IMR-90 (cell line): ENCODE measurements at places on chromosomes 5 and 9.

GRCh38 chr9:77438653-77439052, 209.5 kb downstream of the GNA14 start:
- H3K4me1 ChIP-seq: no peaks in the 10 kb centered on the region; the same call in 1 of the 2 replicates
- no peaks in the 10 kb centered on the region for H3K27me3 ChIP-seq
- no peak overlapping the region for H3K4me3 ChIP-seq
- H3K27ac ChIP-seq: no peak overlapping the region
- no peaks in the 10 kb centered on the region for H3K36me3 ChIP-seq

DNA sequence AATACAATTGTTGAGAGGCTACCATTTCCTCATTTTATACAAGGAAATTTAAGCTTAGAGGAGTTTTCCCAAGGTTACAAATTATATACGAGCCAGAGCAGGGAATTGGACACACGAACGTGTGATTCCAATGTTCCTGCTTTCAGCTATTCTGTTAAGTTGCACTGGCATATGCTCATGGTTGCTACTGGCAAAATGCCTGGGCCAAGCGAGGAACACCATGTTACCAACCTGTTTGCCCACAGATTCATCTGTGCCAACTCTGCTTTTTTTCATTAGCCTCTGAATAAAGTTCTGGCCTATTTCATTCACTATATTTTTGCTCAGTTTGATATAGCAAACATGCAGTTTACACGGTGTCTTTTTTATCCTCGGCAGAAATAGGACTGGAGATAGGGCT, 5.1 kb upstream of the C5orf46 start:
- H3K27me3 ChIP-seq: no peaks in the 10 kb centered on the region
- H3K36me3 ChIP-seq: no peaks in the 10 kb centered on the region
- H3K27ac ChIP-seq: no peak overlapping the region
- no peak overlapping the region for H3K4me3 ChIP-seq
- peaks cover 3% of the 10 kb centered on the region; the same call in 1 of the 2 replicates for H3K4me1 ChIP-seq

- no peaks in the 10 kb centered on the region for H3K27me3 ChIP-seq
- no peak for DNase-seq
- no peaks in the 10 kb centered on the region for H3K36me3 ChIP-seq
- H3K27ac ChIP-seq: no peak overlapping the region
Observed at GRCh38 chr9:125805586-125805985, 58.4 kb downstream of the PBX3 start.

GRCh38 chr5:98217138-98217537, 556.3 kb upstream of the RGMB start:
- no peaks in the 10 kb centered on the region for H3K36me3 ChIP-seq
- H3K27me3 ChIP-seq: no peaks in the 10 kb centered on the region
- no peak overlapping the region for H3K4me3 ChIP-seq
- peaks cover 2% of the 10 kb centered on the region; the same call in 1 of the 2 replicates for H3K4me1 ChIP-seq
- peak; percentile 11 for DNase-seq
- no peak overlapping the region for H3K27ac ChIP-seq

DNA sequence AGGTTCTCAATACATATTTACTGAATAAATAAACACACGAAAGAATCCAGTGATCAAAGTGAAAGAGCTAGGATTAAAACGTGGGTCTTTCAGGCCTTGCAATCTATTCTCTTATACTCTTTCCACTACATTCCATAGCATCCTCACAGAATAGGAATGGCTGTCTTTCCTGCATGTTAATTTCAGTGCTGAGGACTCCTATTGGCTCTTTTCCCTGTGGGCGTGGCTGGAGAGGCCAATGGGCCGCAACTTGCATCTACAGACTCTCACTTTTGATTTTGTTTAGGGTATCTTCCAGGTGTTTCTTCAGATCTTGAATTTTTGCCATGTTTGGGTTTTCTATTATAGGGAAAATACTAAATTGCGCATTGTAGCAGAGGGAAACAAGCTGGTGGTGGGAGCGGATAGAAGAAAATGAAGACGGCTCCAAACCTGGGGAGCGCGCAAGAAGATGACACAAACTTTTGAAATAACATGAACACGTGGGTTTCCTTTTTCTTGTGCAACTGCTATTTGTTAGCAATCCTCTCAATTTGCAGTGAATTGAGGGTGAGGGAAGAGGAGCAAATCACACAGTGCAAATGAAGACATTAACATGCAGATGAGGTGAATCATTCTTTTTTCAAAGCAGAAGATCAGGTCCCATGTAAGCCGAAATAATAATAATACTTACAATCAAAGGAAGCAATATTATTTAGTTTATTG, 93.9 kb downstream of the GCNT1 start:
- no peak overlapping the region for H3K27ac ChIP-seq
- H3K4me3 ChIP-seq: no peak overlapping the region
- no peaks in the 10 kb centered on the region for H3K36me3 ChIP-seq
- DNase-seq: no peak
- no peaks in the 10 kb centered on the region for H3K4me1 ChIP-seq

DNA sequence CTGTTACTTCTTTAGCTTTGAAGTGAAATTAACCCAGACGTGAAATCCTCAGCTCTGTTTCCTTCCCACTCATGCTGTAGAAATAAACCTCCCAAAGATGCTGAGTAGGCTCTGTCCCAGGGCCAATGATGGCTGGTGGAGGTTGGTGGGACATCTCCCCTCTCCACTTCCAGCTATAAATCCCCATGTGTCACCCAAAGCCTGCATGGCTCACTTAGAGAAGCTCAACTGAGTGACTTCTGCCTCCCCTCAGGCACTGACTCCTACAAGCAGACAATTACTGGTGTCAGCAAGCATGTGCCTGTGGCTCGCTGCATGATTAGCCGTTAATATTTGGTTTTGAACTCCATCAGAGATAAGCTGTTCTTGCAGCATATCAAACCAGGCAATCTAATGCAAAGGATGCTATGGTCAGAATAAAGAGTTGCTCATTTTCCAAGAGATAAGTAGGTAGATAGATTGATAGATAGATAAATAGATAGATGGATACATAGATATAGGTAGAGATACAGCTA, 569.5 kb upstream of the WWC1 start:
- H3K27me3 ChIP-seq: no peaks in the 10 kb centered on the region
- H3K27ac ChIP-seq: no peak overlapping the region
- DNase-seq: no peak
- no peak overlapping the region for H3K4me3 ChIP-seq
- H3K36me3 ChIP-seq: no peaks in the 10 kb centered on the region

GRCh38 chr9:242461-243080, 27.9 kb downstream of the DOCK8 start:
- no peaks in the 10 kb centered on the region for H3K36me3 ChIP-seq
- peaks cover 2% of the 10 kb centered on the region; the same call in 1 of the 2 replicates for H3K27me3 ChIP-seq
- H3K4me1 ChIP-seq: no peaks in the 10 kb centered on the region

- H3K27me3 ChIP-seq: no peaks in the 10 kb centered on the region
- H3K4me3 ChIP-seq: no peak overlapping the region
- peak; percentile 72 for DNase-seq
- H3K27ac ChIP-seq: no peak overlapping the region
- H3K36me3 ChIP-seq: no peaks in the 10 kb centered on the region
Observed at GRCh38 chr5:119347991-119348390, 7.8 kb upstream of the TNFAIP8 start.

GRCh38 chr5:16913187-16914107, 22.6 kb downstream of the MYO10 start:
- H3K36me3 ChIP-seq: peaks cover 3% of the 10 kb centered on the region
- H3K27me3 ChIP-seq: no peaks in the 10 kb centered on the region
- H3K4me1 ChIP-seq: peaks cover 41% of the 10 kb centered on the region
- peak overlapping the region; percentile 44; the same call in 1 of the 2 replicates for H3K27ac ChIP-seq
- no peak for DNase-seq
- no peak overlapping the region for H3K4me3 ChIP-seq

GRCh38 chr5:173679909-173680630, 63.6 kb upstream of the BOD1 start:
- no peaks in the 10 kb centered on the region for H3K36me3 ChIP-seq
- no peak for DNase-seq
- no peak overlapping the region for H3K27ac ChIP-seq
- peaks cover 5% of the 10 kb centered on the region for H3K27me3 ChIP-seq

DNA sequence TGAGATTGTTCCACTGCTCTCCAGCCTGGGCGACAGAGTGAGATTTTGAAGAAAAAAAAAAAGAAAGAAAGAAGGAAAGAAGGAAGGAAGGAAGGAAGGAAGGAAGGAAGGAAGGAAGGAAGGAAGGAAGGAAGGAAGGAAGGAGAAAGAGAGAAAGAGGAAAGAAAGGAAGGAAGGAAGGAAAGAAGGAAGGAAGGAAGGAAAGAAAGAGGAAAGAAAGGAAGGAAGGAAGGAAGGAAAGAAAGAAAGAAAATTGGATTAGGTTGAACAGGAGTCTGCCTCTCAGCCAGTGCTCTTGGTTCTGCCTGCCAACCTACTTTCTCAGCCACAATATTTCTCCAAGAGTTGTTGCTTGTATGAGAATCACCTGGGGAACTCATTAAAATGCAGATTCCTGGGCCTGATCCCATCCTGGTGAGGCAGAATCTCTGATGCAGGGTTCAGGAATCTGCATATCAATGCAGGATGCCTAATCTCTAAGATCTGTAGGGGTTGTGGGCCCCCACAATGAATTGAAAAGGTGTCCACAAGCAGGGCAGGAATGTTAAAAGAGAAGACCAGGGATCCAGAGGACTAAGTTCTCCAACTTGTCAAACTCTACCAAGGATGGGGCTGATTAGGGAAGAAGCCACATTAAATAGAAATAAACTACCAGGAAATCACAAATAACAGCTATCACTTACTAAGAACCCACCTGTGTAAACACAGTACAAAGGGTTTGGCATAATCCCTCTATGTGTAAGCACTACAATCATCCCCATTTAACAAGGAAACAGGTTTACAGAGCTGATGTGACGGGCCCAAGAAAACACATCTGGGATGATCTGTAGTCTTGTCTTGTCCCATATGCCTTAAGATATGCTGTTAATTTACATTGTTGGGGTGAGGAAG, 23.4 kb upstream of the GALNT10 start:
- H3K27me3 ChIP-seq: peaks cover 38% of the 10 kb centered on the region
- H3K4me1 ChIP-seq: no peaks in the 10 kb centered on the region
- no peak overlapping the region for H3K4me3 ChIP-seq
- no peak overlapping the region for H3K27ac ChIP-seq
- H3K36me3 ChIP-seq: no peaks in the 10 kb centered on the region

DNA sequence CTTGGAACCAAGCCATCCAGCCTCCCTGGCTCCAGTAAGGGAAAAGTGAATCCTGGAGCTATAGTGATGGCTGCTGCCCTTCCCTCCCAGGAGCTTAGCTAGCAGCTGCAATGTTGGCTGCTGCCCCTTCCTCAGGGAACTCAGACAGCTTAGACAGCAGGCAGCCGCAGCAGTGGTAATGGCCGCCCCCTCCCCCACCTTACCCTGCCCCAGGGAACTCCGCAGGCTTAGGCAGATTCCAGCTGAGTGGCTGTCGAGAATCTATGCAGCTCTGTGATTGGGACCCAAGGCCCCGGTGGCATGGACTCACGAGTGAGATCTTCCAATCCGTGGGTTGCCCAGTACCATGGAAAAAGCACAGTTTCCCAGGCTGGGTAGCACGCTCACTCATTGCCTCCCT, 378.6 kb downstream of the NNT start:
- H3K27ac ChIP-seq: no peak overlapping the region
- no peaks in the 10 kb centered on the region for H3K4me1 ChIP-seq
- no peaks in the 10 kb centered on the region for H3K27me3 ChIP-seq
- H3K36me3 ChIP-seq: no peaks in the 10 kb centered on the region

- H3K4me3 ChIP-seq: no peak overlapping the region
- no peak overlapping the region for H3K27ac ChIP-seq
- H3K27me3 ChIP-seq: no peaks in the 10 kb centered on the region
- peaks cover 29% of the 10 kb centered on the region for H3K36me3 ChIP-seq
- no peak for DNase-seq
- no peaks in the 10 kb centered on the region for H3K4me1 ChIP-seq
Observed at GRCh38 chr9:106981396-106982287, 118.7 kb downstream of the ZNF462 start.

GRCh38 chr5:80206282-80206681, 49.6 kb downstream of the SERINC5 start:
- H3K27me3 ChIP-seq: no peaks in the 10 kb centered on the region
- peak; percentile 86 for DNase-seq
- no peak overlapping the region for H3K4me3 ChIP-seq
- peaks cover 9% of the 10 kb centered on the region for H3K4me1 ChIP-seq
- 0 out of 2 replicates have a peak, but pooled peaks cover 1% of the 10 kb centered on the region for H3K36me3 ChIP-seq
- H3K27ac ChIP-seq: no peak overlapping the region

DNA sequence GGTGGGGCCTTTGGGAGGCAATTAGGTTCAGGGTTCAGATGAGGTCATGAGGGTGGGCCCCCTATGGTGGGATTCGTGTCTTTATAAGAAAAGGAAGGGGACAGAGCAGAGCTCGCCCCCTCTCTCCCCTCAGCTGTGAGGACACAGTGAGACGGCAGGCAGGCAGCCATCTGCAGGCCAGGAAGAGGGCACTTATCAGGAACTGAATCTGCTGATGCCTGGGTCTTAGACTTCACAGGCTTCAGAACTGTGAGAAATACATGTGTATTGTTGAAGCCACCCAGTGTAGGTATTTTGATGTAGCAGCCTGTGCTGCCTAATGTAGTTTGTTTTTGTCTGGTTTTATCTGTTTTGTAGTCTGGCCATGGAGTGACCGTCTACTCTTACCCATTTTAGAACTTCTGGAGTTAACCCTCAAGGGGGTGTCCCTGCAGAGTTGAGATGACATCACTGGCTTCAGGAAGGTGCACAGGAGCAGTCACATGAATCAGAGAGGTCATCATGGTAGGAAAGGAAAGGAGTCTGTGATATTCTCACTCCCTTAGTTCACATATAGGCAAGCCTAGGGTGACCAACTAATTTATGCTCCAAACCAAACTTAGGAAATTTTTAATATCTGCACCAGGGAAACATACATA, 71.0 kb downstream of the LRRC70 start:
- no peaks in the 10 kb centered on the region for H3K36me3 ChIP-seq
- H3K4me3 ChIP-seq: no peak overlapping the region
- no peak overlapping the region for H3K27ac ChIP-seq
- no peaks in the 10 kb centered on the region for H3K4me1 ChIP-seq

DNA sequence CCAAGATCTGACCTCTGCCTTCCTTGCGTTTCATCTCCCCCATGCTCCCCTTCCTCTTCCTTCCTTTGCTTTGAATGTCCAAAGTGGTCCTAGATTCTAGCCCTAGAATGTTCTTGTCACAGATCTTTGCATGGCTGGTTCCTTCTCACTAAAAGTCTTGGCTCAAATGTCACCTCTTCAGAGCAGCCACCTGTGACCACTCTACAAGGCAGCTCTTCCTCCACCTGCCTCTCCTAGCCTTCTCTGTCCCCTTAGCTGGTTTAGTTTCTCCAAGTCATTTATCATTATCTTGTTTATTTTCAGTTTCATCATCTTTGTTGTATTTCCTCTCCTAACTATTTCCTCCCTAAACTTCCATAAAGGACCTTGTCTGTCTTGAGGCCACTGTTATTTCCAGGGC, 7.1 kb upstream of the OCLN start:
- peaks cover 11% of the 10 kb centered on the region for H3K27me3 ChIP-seq
- no peaks in the 10 kb centered on the region for H3K4me1 ChIP-seq
- H3K4me3 ChIP-seq: no peak overlapping the region
- DNase-seq: no peak
- no peaks in the 10 kb centered on the region for H3K36me3 ChIP-seq
